ENCODE measurements at places on chromosomes 12 and 14.

DNA sequence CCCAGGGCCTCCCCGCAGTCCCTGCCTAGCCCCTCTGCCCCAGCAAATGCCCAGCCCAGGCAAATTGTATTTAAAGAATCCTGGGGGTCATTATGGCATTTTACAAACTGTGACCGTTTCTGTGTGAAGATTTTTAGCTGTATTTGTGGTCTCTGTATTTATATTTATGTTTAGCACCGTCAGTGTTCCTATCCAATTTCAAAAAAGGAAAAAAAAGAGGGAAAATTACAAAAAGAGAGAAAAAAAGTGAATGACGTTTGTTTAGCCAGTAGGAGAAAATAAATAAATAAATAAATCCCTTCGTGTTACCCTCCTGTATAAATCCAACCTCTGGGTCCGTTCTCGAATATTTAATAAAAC lies 2.2 kb downstream of the HOXC6 start:
- DNase-seq: no peak

- no peak for DNase-seq
Observed at GRCh38 chr12:93621986-93622385, 49.5 kb downstream of the SOCS2 start.

DNA sequence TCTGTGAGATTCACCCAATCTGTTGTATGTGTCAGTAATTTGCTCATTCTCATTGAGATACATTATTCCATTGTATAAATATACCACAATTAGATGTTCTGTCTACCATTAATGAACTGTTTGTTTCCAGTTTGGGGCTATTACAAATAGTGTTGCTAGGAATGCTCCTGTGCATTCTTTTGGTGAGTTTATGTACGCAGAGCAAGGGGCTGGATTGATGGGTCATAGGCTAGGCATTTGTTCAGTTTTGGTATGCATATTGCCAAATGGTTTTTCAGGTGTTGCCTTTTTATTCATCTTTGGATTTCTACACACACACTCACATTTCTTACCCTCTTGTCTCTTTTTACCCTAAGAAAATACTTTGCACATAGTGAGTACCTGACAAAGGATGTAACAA lies 93.4 kb downstream of the GPATCH2L start:
- no peak for DNase-seq

- DNase-seq: no peak
Observed at GRCh38 chr14:50402965-50403364, 6.3 kb upstream of the CDKL1 start.

- DNase-seq: no peak
Observed at GRCh38 chr14:95564060-95564459, 29.2 kb downstream of the GLRX5 start.

DNA sequence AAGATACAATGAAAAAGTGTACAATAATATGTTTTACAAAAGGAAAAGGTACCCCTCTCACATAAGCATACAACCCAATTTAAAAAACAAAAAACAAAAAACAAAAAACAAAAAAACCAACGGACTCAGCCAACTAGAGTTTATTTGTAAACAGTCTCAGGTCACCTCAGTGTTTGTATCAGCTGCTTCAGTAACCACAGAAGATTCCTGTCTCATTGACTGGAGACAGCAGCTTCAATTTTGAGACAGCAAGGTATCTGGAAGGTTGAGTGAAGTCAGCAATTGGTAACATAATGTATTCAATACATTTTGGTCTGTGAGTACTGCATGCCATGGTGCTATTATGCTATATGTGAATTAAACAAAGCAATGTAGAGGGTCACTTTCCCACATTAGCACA lies 201.7 kb downstream of the AKAP6 start:
- no peak for DNase-seq

DNA sequence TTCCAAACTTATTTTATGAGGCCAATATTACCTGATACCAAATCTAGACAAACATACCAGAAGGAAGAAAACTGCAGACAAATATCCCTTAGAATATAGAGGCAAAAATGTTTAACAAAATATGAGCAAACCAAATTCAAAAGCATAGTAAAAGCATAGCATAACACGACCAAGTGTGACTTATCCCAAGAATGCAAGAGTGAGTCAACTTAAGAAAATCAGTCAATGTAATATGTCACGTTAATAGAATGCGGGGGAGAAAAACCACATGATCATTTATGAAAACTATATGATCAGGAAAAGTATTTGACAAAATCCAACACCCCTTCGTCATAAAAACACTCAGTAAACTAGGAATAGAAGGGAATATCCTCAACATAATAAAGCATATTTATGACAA lies 217.3 kb downstream of the ADGRD1 start:
- no peak for DNase-seq

- no peak for DNase-seq
Observed at GRCh38 chr14:54877703-54878021, 25.0 kb downstream of the GCH1 start.

DNA sequence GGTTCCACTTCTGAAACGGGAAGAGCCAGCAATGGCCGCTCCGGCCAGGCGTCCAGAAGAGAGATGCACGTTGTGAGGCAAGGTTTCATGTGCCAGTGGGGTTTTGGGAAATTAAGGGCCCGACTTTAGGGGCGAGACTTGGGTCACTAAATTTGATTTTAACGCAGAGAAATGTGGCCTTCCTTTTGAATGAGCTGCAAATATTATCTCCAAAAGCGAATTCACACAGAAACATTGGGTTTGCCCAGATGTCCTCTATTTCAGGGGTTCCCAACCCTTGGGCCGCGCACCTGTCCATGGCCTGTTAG lies 2.3 kb upstream of the RNASE4 start:
- no peak for DNase-seq

- no peak for DNase-seq
Observed at GRCh38 chr12:58602736-58603135, 317.6 kb downstream of the LRIG3 start.

DNA sequence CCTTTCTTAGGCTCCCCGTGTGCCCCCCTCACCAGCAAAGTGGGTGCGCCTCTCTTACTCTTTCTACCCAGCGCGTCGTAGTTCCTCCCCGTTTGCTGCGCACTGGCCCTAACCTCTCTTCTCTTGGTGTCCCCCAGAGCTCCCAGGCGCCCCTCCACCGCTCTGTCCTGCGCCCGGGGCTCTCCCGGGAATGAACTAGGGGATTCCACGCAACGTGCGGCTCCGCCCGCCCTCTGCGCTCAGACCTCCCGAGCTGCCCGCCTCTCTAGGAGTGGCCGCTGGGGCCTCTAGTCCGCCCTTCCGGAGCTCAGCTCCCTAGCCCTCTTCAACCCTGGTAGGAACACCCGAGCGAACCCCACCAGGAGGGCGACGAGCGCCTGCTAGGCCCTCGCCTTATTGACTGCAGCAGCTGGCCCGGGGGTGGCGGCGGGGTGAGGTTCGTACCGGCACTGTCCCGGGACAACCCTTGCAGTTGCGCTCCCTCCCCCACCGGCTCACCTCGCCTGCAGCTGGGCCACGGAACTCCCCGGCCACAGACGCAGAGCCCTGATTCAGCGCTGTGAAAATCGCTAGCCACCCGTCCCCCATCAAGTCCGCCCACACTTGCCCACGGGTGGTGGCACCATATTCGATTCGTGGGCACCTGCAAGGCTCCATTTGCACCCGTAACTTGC lies 1.3 kb downstream of the TMEM233 start:
- no peak for DNase-seq

- DNase-seq: no peak
Observed at GRCh38 chr14:61326847-61327246, 5.5 kb downstream of the PRKCH start.

DNA sequence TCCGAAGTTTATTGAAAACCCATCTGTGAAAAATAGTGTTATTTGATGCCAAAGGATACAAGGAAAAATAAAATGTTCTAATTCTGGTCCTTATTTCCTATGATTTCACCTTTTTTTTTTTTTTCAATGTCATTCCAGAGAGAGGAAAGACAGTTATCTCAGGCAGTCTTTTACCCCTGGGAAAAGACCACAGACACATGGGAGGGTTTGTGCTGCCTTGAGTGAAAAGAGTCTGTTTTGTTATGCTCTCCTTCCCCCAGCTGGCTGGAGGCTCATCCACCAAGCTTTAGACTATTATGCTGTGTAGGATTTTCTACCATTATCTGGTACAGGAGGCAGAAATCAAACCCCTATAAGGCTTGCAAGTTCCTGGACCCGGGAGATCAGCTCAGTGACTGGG lies 151.8 kb downstream of the CRADD start:
- DNase-seq: no peak

DNA sequence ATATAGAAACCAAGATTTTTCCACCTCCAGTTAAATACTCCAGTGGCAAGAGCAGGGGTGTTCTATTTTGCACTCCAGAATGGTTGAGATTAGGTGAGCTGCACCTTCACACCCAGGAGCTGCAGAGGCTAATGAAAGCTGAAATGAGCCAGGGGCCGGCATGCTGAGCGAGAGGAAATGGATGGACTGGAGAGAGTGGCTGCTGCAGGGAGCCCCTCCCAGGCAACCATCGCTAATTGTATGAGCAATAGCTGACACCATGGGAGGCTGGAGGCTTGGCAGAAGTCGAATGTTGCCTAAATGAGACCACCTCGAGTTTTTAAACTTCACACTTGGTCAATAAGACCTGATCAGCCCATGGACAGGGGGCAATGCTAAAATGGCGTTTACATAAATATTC lies 301.8 kb upstream of the TMPO start:
- no peak for DNase-seq

GRCh38 chr14:33790996-33791395 lies 159.9 kb downstream of the EGLN3 start:
- DNase-seq: no peak

- no peak for DNase-seq
Observed at GRCh38 chr14:77622366-77622961, 6.0 kb upstream of the SPTLC2 start.

DNA sequence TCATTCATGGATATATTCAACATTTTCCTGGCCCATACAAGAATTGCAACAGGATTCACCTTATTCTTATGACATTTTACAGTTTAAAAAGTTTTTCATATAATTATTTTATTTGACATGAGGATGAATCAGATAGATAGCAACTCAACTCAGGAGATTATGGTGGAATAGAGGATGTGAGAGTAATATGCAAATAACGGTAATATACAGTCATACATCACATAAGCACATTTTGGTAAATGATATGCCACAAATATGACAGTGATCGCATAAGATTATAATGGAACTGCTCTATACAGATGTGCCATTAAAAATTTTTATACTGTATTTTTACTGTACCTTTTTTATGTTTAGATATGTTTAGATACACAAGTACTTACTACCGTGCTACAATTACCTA lies 24.1 kb upstream of the CRADD start:
- DNase-seq: no peak

- DNase-seq: no peak
Observed at GRCh38 chr12:40551466-40551865, 140.8 kb upstream of the CNTN1 start.

GRCh38 chr14:54116972-54117371 lies 160.3 kb upstream of the BMP4 start:
- DNase-seq: no peak

DNA sequence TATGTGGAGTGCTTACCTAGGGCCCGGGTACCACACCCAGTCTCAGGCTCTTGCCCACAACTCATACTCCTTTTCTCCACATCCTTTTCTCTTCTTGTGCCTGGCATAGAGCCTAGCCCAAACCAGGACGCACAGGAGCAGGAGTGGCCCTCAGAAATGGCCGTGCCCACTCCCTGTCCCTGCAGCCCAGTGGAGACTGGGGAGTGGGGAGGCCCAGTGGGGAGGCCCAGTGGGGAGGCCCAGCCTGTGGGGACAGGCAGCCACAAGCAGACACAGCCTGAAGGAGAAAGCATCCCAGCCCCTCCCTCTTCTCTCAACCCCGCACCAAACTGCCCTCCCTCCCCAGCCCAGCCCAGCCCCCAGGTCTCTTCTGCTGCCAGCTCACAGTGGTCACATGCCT lies 196.8 kb downstream of the KIF26A start:
- no peak for DNase-seq

DNA sequence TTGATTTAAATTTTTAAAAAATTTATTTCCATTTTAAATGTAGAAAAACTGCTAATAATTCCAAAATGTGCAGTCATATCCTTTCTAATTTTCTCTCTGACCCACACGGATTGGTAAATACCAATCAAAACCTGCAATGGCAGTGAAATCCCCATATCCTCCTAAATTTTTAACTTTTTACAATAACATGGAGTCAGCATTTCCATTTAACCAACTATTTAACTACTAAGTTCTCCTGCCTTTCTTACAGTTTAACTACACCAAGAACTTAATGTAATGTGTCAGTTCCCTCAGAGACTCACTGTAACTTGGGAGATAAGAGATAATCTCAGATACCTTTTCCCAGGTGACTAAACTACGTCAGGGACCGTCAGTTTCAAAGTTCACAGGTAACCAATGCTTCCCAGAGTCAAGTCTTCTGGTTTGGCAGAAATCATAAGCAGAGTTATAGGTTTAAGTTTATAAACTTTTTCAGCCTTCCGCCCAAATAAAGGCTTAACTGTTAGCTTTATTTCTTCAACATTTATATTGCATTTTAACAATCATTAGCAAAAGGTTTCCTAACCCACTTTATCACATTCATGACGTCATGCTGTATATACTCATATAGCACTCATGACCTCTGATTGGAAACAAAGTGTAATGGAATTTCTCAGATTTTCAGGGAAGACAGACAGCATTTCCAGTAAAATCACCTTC lies 7.6 kb downstream of the KRAS start:
- no peak for DNase-seq

DNA sequence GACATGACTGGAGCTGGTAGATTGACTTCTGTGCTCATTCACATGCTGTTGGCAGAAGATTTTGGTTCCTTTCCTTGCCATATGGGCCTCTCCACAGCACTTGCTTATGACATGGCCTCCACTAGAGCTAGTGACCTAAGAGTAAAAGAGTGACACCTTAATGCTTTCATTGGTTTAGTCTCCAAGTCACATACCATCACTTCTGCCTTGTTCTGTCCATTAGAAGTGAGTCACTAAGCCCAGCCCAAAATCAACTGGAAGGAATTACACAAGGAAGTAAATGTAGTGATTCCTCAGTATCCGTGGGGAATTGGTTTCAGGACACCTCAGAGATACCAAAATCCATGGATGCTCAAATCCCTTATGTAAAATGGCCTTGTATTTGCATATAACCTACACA lies 81.3 kb downstream of the PPHLN1 start:
- DNase-seq: no peak

- DNase-seq: peak; percentile 70
Observed at GRCh38 chr14:61025251-61026223, 44.5 kb downstream of the SLC38A6 start.

GRCh38 chr12:121112496-121112895 lies 20.2 kb upstream of the P2RX7 start:
- no peak for DNase-seq

Data from NCI-H524 (cell line).